ENCODE measurements at places on chromosomes 11 and 22. TPM values are rescaled to one million over a fixed set of nuclear protein-coding genes. Genes with fewer than 3 reads are reported as not detected.

The POU2AF2 gene
- not detected for total RNA-seq

The CEP164 gene
- 5.9 TPM for total RNA-seq

The KRTAP5-11 gene
- total RNA-seq = not detected

The TRIM49 gene
- not detected for total RNA-seq

The FAM89B gene
- 40.9 TPM for total RNA-seq

The CYTH4 gene
- total RNA-seq = 4.8 TPM

The SLC17A6 gene
- total RNA-seq = not detected

The RPS19BP1 gene
- 59.3 TPM for total RNA-seq

The CDC42EP1 gene
- 17.7 TPM for total RNA-seq

The GPHA2 gene
- total RNA-seq = not detected

The CNIH2 gene
- total RNA-seq = not detected

The ASRGL1 gene
- total RNA-seq = 4.6 TPM

The FXYD6 gene
- total RNA-seq = 30.2 TPM

The SYT12 gene
- total RNA-seq = 0.05 TPM

The C1QTNF5 gene
- 14.4 TPM for total RNA-seq

The VPS11 gene
- total RNA-seq = 22.0 TPM

The RBM4 gene
- total RNA-seq = 57.1 TPM

The MOV10L1 gene
- 0.49 TPM for total RNA-seq

The HTR3A gene
- not detected for total RNA-seq

The NLRP14 gene
- not detected for total RNA-seq

The TYR gene
- total RNA-seq = not detected

Data from left ventricle myocardium inferior (tissue), 1 donor.